G401 (cell line): ENCODE measurements at places on chromosomes 11 and 22.

DNA sequence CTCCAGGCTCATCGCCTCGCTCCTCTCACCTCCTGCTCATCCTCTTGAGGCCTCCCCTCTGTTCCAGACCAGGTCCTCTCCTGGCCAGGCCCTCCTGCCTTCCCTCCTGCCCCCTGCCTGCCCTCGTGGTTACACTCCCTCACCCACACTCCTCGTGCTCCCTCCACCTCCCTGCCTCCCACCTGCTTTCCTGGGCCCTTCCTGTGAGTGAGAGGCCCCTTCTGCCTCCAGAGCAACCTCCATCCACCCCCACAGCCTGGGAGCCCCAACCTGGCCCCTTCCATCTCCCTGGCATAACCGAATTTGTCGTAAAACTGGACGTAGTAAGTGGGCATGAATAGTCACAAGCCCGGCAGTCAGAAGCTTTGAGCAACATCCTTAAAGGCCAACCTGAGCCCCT lies 4.5 kb downstream of the APOBEC3G start:
- DNase-seq, result no peak

DNA sequence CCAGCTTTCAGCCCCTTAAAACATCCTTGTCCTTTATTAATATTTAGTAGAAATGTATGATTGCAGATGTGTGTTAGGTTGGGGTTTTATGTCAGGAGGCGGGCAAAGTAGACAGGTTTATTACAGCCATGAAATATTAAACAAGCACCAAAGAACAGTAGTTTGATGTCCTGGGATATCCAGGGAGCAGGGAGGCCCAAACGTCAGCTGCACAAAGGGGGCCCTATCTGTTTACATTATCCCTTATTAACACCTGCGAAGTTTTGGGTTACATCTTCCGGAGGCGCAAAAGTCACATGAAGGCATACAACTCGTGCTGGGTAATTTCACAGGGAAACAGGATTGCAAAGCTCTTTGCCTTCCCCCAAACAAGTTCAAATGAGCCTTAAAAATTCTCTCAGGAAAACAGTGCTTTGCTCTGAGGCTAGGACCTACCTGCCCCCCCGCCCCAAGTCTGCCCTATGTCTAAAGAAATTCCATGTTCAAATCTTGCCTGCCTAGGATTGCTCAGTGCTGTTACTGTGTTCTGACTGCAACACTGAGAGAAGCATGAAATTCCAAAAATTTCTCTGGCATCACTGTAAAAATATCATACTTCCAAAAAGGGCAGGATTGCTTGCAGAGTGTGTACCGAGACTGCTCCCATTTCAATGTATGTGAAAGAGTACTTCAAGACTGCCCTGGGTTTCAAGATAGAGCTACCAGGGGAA lies 8.9 kb downstream of the MN1 start:
- no peak for DNase-seq

GRCh38 chr11:24312464-24313238 lies 184.2 kb upstream of the LUZP2 start:
- no peak for DNase-seq

- DNase-seq, result no peak
These were observed 46.9 kb upstream of the TTC12 start for GRCh38 chr11:113267493-113267892.

GRCh38 chr11:18705651-18706281 lies 7.2 kb downstream of the TMEM86A start:
- peak; percentile 23 for DNase-seq

DNA sequence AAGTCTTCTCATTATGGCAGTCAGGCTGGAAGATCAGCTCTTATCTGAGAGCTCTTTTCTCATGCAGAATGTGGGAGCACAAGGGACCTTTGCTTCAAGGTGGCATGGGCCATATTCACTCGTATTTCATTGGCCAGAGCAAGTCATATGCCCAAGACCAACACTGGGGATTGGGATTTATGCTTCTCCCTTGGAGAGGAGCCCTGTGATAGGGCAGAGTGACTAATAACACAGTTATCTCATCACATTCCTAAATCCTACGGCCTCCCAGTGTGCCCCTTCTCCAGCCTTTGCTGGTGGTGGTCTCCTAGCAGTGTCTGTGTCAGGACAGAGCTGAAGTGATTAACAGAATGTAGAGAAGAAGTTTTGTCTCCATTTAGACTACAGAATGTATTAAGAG lies 48.6 kb downstream of the SYT9 start:
- DNase-seq, result no peak

DNA sequence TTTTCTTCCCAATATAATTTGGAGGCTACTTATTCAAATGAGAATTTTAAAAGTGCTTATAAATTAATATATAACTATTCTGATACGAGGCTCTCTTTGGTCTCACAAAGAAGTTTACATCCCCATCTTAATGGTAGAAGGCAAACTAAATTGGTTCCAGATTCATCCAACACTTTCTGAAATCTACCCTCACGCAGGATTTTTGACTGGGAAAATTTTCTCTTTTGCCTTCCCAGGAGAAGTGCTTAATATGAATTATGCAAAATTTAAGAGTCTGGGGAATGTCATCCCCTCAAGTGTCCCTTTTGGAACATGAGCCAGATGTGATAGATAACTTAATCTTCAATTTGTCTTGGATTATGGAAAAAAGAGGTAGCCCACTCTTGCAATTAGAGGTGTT lies at the start of gene OR4C11:
Gene OR4C11 (minus strand): TSS at position 101 of the 400 bp plus-strand sequence. CDS start 3,272 bp downstream, outside the sequence.
- DNase-seq, result no peak

- no peak for DNase-seq
These were observed 300.2 kb downstream of the MN1 start for GRCh38 chr22:27501191-27501936.

- no peak for DNase-seq
These were observed 27.5 kb upstream of the OR9I1 start for GRCh38 chr11:58152781-58153180.

DNA sequence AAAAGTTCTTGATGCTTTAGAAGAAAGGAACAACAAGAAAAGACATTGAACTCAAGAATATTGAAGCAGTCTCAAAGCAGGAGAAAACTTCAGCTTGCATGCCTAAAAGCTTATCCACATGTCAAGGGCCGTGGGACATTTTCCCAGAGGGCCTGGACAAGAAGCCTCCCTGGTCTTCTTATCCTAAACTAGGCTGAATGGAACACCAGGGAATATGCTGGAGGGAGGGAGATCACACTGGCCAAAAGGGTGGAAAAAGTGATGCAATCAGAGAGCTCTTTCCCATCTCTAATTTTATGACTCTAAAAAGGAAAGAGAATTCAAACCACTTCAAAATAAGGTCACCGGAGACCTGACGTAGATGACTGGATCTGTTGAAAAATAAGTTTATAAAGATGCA lies 107.2 kb downstream of the MPPED2 start:
- DNase-seq, result no peak

DNA sequence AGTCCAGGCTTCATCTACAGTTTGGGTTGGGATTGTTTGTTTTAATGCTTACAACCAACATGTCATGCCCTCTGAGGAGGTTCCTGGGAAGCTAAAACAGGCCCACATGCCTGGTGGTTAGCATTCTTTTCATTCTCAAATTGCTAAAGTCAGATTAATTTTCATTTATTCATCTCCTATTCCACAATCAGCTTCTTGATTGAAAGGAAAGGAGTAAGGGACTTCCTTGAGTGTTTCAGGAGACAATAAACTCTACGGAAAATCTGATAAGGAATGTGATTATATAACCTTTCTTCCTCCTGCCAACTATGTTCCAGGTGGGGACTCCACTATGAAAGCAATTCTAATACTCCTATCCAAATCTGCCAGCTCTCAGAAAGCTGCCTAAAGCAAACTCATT lies 30.8 kb downstream of the MRTFA start:
- DNase-seq, result peak; percentile 75

DNA sequence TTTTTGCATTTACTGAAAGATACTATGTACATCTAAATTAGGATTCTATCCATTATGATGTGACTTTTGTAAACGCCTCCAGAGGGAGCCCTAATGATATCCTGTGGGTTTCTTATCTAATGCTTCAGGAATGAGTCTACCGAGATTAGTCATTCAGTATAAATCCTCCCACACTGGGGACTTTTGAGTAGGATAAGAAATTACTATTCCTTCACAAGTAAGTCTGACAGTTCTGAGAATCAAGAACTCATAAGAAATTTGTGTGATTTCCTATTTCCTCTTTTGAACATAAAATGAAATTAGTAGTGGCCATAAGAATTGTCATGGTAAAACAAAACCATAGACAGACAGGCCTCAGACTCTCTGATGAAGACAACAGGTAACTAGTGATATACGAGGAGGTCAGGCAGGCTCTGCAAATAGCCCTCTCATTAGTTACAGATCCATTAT lies 10.0 kb upstream of the OR5M1 start:
- no peak for DNase-seq

- peak; percentile 90 for DNase-seq
These were observed 71.5 kb upstream of the TTC12 start for GRCh38 chr11:113242767-113243397.

DNA sequence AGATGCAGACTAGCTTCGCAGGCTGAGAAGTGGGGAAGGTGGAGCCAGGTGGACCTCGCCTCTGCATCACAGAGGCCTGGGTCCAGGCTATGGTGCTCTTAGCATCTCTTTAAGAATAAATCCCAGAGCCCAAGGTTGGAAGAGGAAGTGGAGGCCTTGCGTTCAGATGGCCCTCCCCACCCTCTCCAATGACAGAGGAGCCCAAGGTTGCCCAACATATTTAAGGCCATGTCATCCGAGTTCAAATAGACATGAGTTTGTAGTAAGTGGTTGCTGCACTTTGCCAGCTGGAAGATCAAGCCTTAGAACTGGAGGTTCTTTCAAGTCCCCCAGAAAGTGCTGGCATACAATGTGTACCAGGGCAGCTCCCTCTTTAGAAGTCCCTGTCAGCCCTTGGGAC lies 47.1 kb upstream of the HORMAD2 start:
- DNase-seq, result no peak

GRCh38 chr11:128908391-128909246 lies 17.5 kb downstream of the KCNJ5 start:
- DNase-seq, result no peak

- DNase-seq, result no peak
These were observed 88.4 kb downstream of the CACNA1I start for GRCh38 chr22:39658806-39659463.

DNA sequence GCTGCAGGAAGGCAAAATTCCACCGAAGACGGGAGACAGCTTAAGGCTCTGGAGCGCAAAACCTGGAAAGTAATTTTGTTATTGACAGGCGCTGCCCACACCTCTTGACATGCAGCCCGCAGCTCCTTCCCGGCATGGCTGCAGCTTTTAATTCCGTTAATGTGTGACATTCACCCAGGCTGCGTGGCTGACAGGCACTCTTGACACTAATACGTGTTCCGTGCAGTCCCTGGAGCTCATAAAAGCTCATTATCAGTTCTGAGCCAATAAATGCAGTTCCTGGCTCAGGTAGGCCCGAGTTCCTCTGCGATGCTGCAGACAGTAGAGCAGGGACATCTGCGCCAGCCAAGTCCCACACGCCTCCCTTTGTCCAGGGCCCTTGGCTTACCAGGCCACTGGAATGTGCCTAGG lies 34.8 kb downstream of the TSPAN18 start:
- peak; percentile 68 for DNase-seq

GRCh38 chr22:43216738-43217137 lies 29.8 kb upstream of the TTLL12 start:
- no peak for DNase-seq

DNA sequence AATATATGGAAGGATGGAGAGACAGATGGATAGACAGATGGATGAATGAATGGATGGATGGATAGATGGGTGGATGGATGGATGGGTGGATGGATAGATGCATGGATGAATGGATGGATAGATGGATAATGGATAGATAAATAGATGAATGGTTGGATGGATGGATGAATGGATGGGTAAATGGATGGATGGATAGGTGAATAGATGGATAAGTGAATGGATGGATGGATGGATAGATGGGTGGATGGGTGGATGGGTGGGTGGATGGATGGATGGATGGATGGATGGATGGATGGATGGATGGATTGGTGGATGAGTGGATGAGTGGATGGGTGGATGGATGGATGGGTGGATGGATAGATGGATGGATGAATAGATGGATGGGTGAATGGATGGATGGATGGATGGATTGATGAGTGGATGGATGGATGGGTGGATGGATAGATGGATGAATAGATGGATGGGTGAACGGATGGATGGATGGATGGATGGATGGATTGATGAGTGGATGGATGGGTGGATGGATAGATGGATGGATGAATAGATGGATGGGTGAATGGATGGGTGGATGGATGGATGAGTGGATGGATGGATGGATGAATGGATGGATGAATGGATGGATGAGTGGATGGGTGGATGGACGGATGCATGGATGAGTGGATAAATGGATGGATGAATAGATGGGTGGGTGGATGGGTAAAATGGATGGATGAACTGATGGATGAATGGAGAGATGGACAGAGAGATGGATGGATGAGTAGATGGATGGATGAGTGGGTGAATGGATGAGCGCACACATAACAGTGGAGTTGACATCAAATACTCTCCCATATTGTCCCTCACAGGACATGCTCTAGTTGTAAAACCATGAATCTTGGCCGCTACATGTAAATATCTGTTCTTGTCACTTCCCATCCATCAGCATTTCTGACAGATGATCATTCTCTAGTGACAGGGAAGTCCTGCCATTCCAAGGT lies 8.8 kb downstream of the LSP1 start:
- no peak for DNase-seq

- DNase-seq, result peak; percentile 34
These were observed 10.7 kb downstream of the KRTAP5-5 start for GRCh38 chr11:1640076-1640946.

DNA sequence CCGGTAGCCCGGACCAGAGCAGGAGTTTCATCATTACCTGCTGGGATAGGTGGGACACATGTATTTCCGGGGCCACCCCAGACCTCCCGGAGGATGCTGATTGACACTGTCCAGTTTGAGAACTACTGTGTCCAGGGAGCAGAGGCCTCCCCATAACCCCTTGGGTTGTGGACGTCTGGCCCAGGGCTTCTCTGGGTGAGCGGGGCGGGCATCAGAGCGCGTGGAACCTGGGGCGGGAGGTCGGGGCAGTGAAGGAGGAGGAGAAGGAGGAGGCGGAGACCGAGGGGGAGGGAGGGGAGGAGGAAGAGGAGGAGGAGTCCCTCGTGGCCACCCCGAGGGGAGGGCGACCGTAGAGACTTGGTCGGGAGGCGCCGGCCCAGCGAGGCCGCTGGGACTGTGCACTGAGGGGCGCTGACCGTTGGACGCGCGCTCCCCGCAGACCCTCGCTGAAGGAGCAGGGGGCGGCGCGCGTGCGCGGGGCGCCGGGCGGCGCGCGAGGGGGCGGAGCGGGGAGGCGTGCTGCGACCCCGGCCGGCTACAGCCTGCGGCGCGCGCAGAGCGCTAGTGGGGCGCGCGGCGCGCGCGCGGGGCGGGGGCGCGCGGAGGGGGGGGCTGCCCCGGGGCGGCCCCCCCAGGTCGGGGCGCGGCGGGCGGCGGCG lies at the start of gene GRK3:
Gene GRK3 (plus strand): TSS at position 356 of the 659 bp plus-strand sequence. CDS start 366 bp downstream, outside the sequence.
- peak; percentile 69 for DNase-seq

GRCh38 chr11:125976156-125976555 lies 30.3 kb downstream of the VSIG10L2 start:
- DNase-seq, result no peak

DNA sequence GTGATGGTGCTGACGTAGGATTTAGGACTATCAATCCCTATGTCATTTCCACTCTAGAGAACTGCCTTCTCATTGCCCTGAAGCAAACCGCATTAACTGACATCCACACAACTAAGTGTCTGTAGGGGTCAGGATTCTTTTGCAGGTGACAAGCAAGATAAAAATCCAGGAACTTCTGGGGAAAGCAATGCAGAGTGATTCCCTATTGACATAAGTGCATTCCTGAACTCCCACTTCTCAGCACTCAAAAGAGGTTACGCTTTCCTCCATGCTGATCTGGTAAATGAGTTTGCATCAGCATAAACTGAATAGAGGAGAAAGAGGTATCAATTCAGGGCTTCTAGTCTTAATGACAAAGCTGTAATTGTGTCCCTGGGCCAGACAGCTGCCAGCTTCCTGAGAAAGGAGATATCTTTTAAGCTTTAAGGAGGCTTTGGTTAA lies 224.6 kb upstream of the ISX start:
- no peak for DNase-seq
